ENCODE measurements at places on chromosomes 13 and 19.

GRCh38 chr19:28960986-28961705 is 251.8 kb downstream of the UQCRFS1 start:
- DNase-seq: no peak

DNA sequence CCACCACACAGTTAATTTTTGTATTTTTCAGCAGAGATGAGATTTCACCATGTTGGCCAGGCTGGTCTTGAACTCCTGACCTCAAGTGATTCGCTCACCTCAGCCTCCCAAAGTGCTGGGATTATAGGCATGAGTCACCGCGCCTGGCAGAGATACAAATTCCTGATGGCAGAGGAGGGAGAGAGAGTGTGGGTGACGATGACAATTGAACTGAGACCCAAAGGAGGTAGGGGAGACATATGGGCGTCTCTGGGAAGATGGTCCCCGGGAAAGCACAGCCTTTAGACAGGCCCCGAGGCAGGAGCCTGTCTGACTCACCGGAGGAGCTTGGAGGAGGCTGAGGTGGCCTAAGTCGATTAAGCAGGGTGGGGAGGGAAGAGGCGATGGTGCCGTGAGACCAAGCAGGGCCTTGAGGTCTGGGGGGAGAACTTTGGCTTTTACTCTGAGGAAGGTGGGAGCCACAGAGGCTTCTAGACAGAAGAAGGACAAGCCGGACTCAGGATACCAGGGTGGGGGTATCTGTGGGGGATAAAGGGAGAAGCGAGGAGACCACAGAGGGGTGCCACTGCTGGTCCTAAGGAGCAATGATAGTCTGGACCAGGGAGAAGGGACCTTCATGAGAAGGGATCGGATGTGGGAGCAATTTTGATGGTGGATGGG is 38.2 kb downstream of the ARRDC2 start:
- no peak for DNase-seq

GRCh38 chr13:52782471-52783448 is 43.1 kb upstream of the CNMD start:
- DNase-seq: no peak

GRCh38 chr19:3672993-3673392 is 27.3 kb downstream of the PIP5K1C start:
- no peak for DNase-seq

GRCh38 chr13:97116754-97117153 is 105.4 kb upstream of the MBNL2 start:
- no peak for DNase-seq

DNA sequence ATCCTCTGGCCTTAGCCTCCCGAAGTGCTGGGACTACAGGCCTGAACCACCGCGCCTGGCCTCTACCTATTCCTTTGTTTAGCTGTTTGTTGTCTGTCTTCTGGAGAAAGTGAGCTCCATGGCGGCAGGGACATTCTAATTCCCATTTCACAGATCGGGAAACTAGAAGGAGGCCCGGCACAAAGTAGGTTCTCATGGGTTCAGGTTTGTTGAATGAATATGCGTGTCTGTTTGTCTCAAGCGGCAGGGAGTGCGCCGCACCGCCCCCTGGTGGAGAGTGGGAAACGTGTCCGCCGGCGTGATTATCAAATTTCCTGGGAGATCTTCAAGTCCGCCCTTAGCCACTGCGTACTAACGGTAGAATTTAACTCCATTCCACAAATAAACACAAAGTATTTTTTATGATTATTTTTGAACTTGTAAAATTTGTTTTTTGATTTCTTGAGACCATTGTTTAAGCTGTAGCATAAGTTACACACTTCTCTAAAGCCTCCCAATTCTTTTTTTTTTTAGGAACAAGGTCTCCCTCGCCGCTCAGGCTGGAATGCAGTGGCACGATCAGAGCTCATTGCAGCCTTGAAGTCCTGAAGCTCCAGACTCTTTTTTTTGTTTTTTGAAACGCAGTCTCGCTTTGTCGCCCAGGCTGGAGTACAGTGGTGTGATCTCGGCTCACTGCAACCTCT is 8.9 kb upstream of the CCDC9 start:
- DNase-seq: peak; percentile 65

- DNase-seq: no peak
Observed at GRCh38 chr19:51448411-51449016, 9.7 kb downstream of the SIGLEC8 start.

DNA sequence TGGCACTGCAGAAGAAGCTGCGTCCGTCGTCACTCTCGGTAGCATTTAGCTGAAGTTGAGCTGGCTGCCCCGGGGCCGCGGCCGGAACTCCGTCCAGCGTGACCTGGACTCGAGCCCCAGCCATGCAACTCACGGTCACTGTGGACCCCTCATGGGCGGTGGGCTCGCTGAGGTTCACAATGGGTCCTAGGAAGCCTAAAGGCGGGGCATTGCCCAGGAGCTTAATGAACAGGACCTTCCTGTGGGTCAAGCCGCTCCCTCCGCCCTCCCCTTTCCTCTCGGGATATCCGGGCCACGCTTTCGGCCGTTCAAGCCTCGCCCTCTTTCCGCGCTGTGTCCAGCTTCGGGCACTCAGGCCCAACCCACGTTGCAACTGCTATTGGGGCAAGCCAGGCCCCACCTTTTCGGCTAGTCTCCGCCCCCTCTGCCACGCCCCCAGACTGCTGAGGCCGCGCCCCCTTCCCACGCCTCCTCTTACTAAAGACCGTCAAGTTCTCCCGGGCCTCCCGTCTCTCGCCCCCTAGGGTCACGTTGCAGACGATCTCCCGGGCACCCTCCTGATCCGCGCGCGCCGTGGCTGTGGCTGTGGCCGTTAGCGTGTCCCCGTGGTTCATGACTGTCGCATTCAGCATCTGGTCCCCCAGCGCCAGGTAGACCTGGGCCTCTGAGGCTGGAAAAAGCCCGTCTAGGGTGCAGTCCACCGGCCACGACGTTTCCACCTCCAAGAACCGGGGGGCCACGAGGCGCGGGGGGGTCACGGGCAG is 1.4 kb upstream of the RAVER1 start:
- DNase-seq: no peak

GRCh38 chr19:35272122-35272719 is 3.5 kb downstream of the USF2 start:
- no peak for DNase-seq

DNA sequence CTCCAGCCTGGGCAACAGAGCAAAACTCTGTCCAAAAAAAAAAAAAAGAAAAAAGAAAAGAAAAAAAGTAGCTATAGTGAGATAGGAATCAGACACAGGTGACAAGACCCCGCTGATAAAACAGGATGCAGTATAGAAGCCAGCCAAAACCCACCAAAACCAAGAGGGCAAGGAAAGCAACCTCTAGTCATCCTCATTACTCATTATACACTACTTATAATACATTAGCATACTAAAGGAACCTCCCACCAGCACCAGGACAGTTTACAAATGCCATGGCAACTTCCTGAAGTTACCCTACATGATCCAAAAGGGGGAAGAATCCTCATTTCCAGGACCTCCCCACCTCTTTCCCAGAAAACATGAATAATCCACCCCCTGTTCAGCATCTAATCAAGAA is 35.6 kb upstream of the UBL3 start:
- DNase-seq: no peak

GRCh38 chr13:97250560-97250959 is 28.4 kb downstream of the MBNL2 start:
- DNase-seq: no peak

DNA sequence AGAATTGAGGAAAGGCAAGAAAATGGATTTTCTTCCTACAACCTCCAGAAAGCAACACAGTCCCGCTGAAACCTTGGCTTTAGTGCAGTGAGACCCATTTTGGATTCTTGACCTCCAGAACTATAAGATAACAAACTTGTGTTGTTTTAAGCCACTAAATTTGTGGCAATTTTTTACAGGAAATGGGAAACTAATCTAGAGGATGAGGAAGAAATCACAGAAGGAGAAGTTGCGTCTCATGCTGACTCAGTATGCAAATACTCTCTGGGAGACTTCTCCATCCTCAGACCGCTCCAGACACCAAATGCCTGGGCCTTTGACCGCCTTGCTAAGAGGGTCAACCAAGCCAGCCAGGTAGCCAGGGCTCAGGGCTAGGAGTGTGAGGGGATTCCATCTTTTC is 13.1 kb upstream of the CEACAM16 start:
- no peak for DNase-seq

DNA sequence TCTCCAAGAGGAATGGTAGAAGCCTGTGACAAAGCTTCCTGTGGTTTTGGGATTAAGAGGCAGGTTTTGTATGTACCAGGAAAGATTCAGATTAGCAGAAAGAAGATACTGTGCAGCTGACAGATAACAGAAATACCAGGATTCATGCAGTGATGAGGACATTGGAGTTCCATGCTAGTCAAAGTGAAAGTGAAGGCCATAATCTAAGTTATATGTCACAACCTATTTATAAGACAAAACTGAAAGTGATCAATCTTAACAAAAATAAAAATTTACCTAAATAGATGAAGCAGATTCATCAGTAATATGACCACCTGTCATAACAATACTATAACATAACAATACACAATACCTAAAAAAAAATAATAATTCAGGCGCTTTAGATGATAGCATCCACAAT is 1305.2 kb upstream of the PCDH9 start:
- DNase-seq: no peak

GRCh38 chr13:34459856-34460255 is 482.2 kb upstream of the NBEA start:
- no peak for DNase-seq

DNA sequence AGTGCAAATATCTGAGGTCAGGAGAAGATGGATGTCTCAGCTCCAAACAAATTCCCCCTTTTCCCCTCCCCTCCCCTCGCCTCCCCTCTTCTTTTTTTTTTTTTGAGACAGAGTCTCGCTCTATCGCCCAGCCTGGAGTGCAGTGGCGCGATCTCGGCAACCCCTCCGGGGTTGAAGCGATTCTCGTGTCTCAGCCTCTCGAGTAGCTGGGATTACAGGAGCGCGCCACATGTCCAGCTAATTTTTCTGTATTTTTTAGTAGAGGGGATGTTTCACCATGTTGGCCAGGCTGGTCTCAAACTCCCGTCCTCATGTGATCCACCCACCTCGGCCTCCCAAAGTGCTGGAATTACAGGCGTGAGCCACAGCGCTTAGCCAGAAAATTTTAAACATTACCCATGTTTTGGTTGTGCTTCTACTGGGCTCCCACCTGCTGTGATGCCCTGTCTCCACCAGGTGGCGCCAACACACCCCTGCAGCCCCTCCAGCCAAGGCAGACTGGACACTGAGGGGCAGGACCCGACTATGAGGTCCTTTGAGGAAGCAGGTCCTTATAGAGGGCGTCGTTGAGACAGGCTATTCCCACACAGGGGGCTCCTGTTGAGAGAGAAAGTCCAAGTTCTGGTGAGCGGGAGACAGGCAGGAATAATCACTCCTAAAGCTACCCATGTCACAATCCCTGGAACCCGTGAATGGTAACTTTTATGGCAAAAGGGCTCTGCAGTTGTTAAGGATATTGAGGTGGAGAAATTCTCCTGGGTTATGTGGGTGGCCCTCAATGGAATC is 6.3 kb downstream of the ERICH4 start:
- peak; percentile 60 for DNase-seq

DNA sequence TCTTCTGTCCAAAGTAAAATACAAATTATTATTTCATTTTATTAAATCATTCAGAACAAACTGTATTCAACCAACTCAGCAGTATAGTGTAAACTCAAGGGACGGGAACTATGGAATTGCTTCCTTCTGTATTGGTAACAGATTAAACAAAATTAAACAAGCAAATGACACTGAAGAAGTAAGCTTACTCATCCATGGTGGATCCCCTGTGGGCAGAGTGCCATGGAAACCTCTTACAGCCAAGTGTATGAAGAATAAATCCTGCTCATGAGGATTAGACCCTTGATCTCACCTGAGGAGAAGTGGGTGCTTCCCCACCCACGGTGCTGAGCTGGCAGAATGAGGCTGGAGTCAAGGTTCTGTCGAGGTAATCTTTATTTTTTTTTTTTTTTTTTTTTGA is 18.0 kb upstream of the RFXAP start:
- DNase-seq: no peak

DNA sequence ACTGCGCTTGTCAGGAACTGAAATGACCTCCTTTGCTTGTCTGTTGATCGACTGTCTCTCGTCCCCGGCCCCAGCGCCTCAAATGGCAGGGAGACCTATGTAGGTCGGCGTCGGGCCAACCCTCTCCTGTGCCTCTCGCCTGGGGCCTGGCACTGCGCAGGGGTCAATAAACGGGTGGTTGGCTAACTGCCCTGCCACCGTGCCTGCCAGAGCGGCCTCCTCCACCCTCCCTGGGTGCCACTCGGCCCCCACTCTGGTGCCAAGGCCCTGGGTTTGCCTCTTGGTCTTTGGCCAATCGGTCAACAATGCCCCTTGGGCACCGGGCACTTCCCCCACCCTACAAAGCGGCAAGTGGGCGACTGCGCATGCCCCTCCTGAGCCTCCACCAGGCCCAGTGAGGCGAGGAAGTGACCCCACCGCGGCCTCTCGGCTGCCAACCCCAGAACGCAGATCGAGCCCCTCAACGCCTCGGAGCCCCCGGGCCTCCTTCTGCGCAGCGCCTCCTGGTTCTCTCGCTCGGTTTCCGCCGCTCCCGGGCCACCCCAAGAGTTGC is 1.1 kb downstream of the KEAP1 start:
- DNase-seq: peak; percentile 10

DNA sequence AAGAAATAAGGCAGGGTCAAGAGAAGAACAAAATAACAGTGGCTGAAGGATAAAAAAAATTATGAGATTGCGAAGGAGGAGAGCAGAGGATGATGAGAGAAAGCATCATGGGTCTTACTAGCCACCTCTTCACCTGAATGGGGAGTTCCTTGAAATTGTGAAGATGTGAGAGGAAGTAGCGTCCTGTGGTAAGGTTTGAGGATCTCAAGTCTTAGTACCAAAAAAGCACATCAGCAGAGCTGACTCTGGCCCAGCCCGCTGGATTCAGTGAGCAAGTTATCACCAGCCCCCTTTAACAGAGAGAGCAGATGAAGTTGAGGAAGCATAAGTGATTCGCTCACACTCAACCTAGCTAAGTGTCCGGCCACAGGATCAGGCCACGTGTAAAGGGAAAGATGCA is 61.8 kb downstream of the RXFP2 start:
- no peak for DNase-seq

GRCh38 chr13:30561511-30561910 is 56.2 kb upstream of the USPL1 start:
- no peak for DNase-seq

DNA sequence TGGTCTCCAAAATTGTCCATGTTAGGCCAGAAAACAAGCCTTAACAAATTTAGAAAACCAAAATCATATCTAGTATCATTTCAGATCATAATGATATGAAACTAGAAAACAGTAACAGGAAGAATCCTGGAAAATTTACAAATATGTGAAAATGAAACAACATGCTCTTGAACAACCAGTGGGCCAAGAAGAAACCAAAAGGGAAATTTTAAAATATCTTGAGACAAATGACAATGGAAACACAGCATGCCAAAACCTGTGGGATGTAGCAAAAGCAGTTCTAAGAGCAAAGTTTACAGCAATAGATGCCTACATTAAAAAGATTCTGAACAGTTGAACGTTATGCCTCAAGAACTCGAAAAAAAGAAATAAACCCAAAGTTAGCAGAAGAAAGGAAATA is 32.6 kb downstream of the VWA8 start:
- no peak for DNase-seq

Measured in activated T-helper 1 cell treated with Interleukin-2 at 50 U/mL for 16 hours (primary cell).